ENCODE measurements at places on chromosomes 6 and 20.

DNA sequence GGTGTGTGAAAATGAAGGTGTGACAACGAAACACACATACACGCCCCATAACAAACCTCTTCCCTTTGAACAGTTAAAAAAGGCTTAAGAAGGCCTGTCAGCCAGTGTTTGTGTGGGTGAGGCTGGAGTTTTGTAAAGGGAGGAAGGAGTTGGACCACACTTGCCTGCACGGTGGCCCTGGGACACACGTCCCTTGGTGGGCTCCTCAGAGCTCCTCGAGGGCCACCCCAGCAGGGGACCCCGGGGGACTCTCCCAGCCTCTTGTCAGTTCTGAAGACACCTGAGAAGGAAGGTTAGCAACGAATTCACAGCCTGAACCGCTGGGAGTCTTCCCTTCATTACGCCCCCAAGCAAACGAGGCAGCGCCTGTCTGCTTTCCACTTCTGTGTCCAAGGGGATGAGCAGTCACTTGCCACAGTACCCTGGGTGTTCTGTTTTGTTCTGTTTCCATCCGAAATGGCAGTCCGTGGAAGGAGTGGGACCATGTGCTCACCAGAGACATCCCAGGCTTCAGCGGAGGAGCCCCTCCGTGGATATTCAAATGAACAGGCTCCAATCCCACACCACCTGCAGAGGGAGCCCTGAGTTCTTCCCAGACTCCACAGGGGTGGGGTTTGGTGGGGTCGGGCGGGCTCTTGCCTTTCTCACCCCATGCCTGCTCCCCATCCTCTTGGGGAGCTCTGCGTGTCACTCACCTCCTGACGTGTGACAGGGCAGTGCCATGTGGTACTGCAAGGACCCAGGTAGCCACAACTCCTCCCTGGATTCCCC lies 68.6 kb downstream of the NRN1 start:
- DNase-seq = no peak

GRCh38 chr20:3919352-3919751 lies 30.2 kb downstream of the PANK2 start:
- DNase-seq = no peak

- DNase-seq = no peak
Measured at GRCh38 chr20:50219600-50219999, 29.0 kb downstream of the CEBPB start.

- DNase-seq = no peak
Measured at GRCh38 chr6:6771964-6772363, 183.4 kb downstream of the LY86 start.

GRCh38 chr6:5403076-5403475 lies 141.8 kb downstream of the FARS2 start:
- no peak for DNase-seq

DNA sequence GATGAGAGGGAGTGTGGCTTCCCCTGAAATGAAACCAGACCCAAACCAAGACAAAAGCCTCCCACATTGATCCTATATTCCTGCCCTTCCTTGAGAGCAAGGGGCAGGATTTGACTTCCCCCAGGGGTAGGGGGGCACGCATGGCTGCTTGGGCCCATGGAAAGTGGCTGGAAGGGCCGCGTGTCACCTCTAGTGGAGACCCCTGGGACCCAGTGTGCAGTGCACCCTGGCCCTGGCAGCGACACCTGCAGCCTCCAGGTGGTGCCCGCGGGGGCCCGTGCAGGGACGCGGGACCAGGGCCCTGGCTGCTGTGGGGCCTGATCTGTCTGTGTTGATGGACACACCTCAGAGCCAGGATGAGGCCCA lies 18.0 kb upstream of the SLCO4A1 start:
- DNase-seq = no peak

- no peak for DNase-seq
Measured at GRCh38 chr20:57567471-57568079, 6.7 kb downstream of the PCK1 start.

GRCh38 chr20:37053230-37053950 lies 42.4 kb downstream of the RBL1 start:
- no peak for DNase-seq

DNA sequence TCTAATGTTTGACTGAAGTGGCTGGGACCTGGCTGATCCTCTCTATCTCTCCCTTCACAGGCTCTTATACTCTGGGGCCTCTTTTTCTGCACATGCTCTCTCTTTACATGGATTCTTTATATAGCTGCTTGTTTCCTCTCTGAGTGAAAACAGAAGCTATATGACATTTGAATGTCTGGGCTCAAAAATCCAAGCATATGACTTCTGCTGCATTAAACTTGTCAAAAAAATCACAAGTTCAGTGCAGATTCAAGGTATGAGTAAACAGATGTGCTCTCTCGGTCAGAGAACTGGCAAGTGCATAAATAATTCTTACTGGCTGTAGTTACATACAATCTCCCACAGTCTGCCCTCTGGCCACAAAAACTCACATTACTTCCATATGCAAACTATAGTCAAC lies 96.6 kb downstream of the LCA5 start:
- DNase-seq = no peak

DNA sequence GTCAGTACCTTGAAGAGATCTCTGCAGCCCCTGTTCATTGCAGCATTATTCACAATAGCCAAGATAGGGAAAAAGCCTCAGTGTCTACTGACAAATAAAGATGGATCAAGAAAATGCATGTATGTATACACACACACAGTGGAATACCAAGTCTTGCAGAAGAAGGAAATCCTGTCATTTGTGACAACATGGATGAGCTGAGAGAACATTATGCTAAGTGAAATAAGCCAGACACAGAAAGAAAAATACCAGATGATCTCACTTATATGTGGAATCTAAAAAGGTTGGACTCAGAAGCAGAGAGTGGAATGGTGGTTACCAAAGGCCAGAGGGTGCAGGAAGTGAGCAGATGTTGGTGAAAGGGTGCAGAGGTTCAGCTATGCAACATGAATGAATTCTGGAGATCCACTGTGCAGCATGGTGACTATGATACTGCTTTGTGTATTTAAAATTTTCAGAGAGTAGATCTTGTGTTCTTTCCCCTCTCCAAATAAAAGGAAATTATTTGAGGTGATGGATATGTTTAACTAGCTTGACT lies 11.0 kb upstream of the SLC22A1 start:
- DNase-seq = no peak

GRCh38 chr6:2038092-2038491 lies 207.3 kb downstream of the GMDS start:
- DNase-seq = no peak

DNA sequence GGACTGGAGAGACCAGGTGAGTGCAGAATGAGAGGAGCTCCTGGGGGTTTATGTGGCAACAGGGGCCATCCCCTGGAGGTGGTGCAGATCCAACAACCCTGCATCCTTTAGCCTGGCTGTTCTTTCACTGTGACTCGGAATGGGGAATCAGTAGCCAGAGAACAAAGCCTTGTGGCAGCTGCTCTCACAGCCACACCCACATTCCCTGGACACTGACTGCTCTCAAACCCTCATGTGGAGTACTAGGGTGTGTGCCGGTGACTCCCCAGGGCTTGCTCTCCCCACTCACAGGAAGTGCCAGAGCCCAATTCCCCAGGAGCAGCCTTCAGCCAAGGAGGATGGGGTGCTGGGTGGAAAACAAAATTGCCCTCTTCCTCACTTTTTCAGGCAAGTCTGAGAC lies 30.2 kb upstream of the GGTLC1 start:
- DNase-seq = no peak

- DNase-seq = no peak
Measured at GRCh38 chr6:151010071-151010470, 144.6 kb downstream of the MTHFD1L start.

- no peak for DNase-seq
Measured at GRCh38 chr20:48758206-48758820, 69.5 kb downstream of the PREX1 start.

DNA sequence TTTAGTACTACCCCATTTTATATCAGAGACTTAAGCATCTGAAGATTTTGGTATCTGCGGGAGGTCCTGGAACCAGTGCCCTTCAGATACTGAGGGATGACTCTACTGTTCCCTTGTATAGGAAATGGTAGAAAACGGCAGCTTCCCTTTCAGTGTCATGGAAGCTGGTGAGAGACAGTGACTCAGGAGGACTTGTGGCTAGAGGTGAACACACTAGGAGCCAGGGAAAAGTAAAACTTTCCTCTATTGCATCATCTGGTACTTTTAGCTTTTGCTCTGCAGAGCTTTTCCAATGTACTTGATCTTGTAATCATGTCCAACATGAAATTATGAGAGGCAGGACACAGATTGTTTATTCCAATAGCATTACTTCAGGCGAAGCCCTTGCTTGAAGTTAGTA lies 45.0 kb downstream of the RNF144B start:
- DNase-seq = no peak

DNA sequence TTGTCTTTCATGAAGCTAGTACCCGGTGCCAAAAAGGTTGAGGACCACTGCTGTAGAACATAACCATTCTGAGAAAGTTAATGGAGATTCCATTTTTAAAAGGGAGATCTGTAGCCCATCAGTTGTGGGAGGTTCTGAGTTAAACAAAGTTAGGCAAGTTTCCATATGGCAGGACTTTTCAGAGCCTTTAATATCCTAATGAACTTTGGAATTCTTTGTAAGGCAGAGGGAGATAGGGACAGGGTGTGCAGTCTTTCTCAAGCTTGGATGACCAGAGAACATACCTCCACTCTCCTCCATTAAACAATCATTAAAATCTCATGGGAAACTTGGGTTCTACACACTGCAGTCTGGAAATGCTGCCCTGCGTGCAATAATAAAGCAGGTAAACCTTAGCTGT lies 14.8 kb downstream of the ADGRF4 start:
- no peak for DNase-seq
